Thoracic aorta (tissue), 2 donors: ENCODE measurements at places on chromosomes 2 and 18. TPM values are rescaled to one million over a fixed set of nuclear protein-coding genes. Genes with fewer than 3 reads are reported as not detected.

IGFBP2 gene
- 608 TPM for total RNA-seq

- H3K4me3 ChIP-seq: no peak overlapping the region
- no peak for DNase-seq
- H3K27me3 ChIP-seq: no peaks in the 10 kb centered on the region
- H3K4me1 ChIP-seq: peaks cover 31% of the 10 kb centered on the region
- H3K36me3 ChIP-seq: no peaks in the 10 kb centered on the region
- H3K27ac ChIP-seq: no peak overlapping the region
Measured at GRCh38 chr18:61609131-61609530, 275.9 kb downstream of the CDH20 start.

- no peaks in the 10 kb centered on the region for H3K4me1 ChIP-seq
- no peak overlapping the region for H3K27ac ChIP-seq
- no peak for DNase-seq
- H3K27me3 ChIP-seq: no peaks in the 10 kb centered on the region
- no peaks in the 10 kb centered on the region for H3K36me3 ChIP-seq
Measured at GRCh38 chr18:56825321-56825720, 174.2 kb downstream of the WDR7 start.

GRCh38 chr18:22456547-22456946 lies 38.8 kb upstream of the CTAGE1 start:
- no peak for DNase-seq
- no peaks in the 10 kb centered on the region for H3K27me3 ChIP-seq
- H3K27ac ChIP-seq: no peak overlapping the region
- H3K36me3 ChIP-seq: no peaks in the 10 kb centered on the region
- no peak overlapping the region for H3K4me3 ChIP-seq

GPAT2 gene
- total RNA-seq: 6.9 TPM

- no peak for DNase-seq
- no peaks in the 10 kb centered on the region for H3K36me3 ChIP-seq
- H3K27ac ChIP-seq: no peak within 1 kb of the TSS
- H3K4me3 ChIP-seq: peak within 1 kb of the TSS; percentile 42
- H3K4me1 ChIP-seq: peaks cover 1% of the 10 kb centered on the region
Measured at GRCh38 chr2:166494140-166494624, at the start of gene SCN7A. Gene SCN7A, minus strand, starts transcription at chr2:166494249. Its CDS starts 16,553 bp downstream, at chr2:166477696.
